ENCODE measurements at places on chromosomes 7 and 10.

- DNase-seq = no peak
Measured at GRCh38 chr10:117900280-117900679, 146.5 kb downstream of the RAB11FIP2 start.

DNA sequence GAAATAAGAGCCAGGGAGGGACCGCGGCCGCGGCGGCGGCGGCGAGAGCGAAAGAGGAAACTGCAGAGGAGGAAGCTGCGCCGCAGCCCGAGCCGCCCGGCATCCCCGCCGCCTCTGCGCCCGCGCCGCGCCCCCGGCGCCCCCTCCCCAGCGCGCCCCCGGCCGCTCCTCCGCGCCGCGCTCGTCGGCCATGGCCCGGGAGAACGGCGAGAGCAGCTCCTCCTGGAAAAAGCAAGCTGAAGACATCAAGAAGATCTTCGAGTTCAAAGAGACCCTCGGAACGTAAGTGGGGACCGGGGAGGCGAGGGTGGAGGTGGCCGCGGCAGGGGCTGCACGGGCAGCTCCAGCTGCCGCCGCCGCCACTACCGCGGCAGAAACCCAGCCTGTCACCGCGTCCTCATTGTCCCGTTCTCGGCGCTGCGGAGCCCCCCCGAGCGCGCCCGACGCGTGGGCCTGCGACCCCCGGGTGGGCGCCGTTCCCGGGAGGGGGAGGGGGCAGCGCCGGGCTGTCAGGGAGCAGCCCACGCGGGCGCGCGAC is 351 bp downstream of the CAMK1D start:
- no peak for DNase-seq

- no peak for DNase-seq
Measured at GRCh38 chr7:41187322-41187721, 515.6 kb downstream of the INHBA start.

- DNase-seq = no peak
Measured at GRCh38 chr10:99325281-99325680, 3.9 kb upstream of the CNNM1 start.

GRCh38 chr7:130490888-130491804 is 739 bp upstream of the MEST start:
- peak; percentile 40 for DNase-seq

DNA sequence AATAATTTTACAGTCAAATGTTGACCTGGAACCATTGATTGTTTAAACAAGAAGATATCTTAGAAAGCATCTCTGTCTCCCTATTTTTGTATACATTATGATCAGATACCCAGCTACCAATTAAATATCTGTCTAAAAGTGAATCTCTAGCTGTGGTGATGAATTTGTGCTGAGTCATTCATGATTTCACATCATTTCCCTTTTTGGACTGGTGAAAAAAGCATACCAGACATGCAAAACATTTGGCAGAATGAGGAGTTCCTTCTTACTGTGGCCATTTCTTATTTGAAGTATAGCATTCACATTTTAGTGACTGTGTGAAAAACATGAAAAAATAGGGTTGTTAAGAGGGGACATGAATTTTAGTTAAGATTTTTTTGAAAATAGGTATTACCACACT is 98.0 kb upstream of the GATA3 start:
- peak; percentile 90 for DNase-seq

DNA sequence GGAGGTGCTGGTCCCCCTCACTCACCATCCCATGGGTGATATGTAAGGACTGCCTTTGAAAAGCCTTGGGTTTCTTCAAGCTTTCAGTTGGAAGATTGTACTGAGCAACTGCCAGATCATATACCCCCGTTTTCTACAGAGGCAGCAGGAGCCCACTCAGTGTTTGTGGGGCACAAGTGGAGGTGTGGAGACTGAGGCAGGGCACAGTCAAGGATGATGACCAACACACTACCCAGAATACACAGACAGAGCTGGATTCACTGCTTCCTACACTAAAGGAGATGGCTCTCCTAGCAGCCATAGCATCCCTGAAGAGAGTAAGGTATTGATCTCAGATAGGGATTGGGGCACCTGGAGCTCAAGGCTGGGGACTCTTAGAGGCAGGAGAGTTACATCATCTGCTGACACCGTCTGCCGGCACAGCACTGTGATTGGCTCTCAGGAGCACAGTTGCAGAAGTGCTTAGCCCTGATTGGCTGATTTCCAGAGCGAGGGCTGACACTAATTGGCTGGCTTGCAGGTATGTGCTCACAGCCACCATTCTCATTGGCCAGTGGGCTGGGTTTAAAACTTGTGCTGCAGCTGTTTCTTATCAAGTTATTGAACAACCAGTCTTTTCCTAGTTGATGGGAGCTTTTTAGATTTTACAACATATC is 77.9 kb upstream of the PFKP start:
- DNase-seq = no peak

GRCh38 chr10:102196893-102197292 is 29.2 kb upstream of the ELOVL3 start:
- no peak for DNase-seq

GRCh38 chr10:74078037-74078436 is 72.6 kb downstream of the AP3M1 start:
- peak; percentile 87 for DNase-seq

GRCh38 chr7:83791737-83792136 is 142.8 kb upstream of the SEMA3E start:
- no peak for DNase-seq

GRCh38 chr7:133591704-133592340 is 338.9 kb downstream of the EXOC4 start:
- DNase-seq = no peak

- peak; percentile 75 for DNase-seq
Measured at GRCh38 chr7:115662120-115662519, 368.4 kb downstream of the TFEC start.

DNA sequence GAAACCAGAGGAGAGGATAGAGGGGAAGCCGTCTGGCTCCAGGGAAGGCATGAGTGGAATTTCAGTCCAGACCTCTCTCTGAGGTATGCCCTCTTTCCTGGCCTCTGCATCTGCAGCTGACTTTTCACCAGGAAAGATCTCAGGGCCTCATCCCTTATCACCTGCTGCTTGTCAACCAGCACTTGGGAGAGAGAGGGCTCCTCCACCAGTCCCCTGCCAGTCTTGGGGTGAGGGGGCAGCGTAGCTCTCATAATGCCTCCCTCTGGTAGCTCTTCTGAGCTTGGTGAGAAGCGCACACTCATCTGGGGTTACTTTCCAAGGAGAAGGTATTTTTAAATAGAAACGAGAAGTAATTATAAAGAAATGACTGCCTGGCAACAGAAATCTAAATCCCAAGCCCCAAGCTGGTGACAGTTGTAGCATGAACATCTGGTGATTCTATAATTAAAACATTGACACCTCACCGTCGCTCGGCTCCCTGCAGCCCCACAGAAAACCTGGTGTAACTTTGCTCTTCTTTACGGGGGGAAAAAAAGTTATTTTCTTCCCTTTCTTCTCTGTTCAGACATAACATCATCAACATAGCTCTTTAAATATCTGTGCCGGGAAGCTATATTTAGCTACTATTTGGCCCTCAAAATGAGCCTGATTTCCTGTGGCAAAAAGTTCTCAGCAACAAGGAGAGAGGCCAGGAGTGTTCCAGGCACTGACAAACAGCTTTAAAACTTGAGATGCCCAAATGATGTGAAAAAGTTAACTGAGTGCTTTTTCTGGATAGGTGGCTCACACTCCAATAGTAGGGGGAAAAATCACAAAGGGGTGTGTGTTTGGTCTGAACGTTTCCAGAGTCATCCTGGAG is 26.9 kb downstream of the HIP1 start:
- DNase-seq = peak; percentile 74

DNA sequence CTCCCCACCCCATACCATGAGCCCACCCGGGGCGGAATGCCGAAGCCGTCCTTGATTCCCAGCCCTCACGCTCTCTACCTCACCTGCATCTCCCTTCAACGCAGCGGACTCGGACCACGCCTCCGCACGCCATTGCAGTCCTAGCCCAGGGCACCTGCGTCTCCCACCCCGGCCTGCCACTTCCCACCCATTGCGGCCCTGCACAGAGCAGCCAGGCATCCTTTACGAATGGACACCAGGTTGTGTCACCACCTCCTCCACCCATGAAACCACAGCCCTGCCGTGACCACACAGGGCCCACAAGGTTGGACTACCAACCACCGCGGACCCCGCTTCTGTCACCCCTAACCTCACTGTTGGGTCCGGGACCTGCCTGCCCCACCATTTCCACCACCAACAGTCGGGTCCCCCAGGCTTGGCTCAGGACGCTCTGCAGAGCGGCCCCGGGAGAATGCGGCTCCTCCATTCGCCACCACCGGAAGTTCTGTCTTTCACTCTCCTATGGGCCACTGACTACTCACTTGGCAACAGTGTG is 232.5 kb downstream of the MAD1L1 start:
- DNase-seq = no peak

DNA sequence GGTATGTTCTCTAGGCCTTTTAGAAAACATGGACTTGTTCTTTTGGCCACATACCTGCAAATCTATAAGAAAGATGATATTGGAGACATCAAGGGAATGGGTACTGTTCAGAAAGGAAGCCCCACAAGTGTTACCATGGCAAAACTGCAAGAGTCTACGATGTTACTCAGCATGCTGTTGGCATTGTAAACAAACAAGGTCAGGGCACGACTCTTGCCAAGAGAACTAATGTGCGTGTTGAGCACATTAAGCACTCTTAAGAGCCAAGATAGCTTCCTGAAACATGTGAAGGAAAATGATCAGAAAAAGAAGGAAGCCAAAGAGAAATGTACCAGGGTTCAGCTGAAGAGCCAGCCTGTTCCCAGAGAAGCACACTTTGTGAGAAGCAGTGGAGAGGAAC is 37.1 kb downstream of the SDK1 start:
- no peak for DNase-seq

DNA sequence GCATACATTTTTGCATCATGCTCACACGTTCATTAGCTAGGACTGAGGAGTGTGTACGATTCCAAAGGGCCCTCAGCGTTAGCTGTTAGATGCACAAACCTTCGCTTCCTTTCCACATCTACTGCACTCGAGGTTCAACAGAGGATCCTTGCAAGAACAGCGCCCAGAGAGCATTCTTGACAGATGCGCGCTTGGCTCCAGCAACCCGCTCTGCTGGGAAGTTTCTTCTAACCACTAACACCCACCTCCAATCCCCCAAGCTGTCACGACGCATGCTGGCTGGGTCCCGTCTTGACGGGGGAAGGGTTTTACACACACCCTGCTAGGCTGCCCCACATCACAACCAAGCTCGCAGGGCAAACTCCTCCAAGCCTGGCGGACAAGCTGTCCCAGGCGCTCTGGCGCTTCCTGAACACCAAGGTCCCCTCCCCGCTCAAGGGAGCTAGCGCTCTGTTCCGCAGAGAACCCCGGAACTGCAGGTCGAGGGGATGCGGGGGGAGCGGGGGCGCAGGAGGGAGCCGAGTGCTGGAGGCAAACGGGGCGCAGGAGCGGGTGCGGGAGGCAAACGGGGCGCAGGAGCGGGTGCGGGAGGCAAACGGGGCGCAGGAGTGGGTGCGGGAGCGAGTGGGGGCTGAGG is 653 bp upstream of the ADRB1 start:
- DNase-seq = peak; percentile 21

DNA sequence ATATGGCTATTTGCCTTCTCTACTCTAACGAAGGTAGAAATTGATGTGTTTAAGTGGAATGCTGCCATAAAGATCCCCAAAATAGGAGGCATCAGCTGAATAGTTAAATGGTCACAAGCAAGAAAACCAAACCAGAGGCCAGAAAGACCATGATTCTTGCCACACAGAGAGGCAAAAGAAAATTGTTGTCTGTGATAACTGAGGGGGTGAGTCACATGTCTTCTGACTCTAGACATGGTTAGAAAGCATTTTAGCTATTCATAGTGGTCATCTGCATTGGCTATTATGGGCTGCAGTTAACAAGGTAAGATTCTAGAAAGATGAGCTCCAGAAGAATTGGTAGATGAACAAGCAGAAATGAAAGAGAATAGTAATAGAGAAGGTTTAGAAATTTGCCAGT is 361.4 kb upstream of the NPSR1 start:
- DNase-seq = peak; percentile 67

GRCh38 chr7:43443381-43443780 is 139.5 kb upstream of the STK17A start:
- no peak for DNase-seq

- no peak for DNase-seq
Measured at GRCh38 chr10:30897547-30897946, 134.1 kb downstream of the ZNF438 start.

DNA sequence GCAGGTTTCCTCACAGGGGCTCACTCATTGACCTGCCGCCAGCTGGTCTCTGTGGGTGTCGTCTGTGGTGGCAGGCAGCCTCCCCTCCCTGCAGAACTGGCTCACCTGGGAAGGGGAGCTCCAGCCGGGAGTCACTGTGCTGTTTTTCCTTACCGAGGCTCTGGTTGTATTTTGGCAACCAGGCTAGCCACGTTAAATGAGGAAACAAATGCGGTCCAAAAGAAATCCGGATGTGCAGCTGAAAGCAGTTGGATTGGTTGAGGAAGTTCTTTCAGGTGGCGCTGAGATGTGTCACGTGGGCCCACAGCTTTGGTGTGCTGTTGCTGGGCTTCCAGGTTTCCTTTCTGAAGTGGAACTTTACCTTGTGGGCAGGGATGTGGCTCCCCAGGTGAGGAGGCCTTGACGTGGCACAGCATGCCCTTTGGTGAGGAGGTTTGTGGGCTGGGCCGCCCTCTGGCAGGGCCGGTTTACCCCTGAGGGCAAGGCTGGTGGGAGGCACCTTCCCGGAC is 14.2 kb downstream of the MTURN start:
- DNase-seq = no peak

- DNase-seq = peak; percentile 29
Measured at GRCh38 chr10:3624367-3624766, 160.6 kb downstream of the KLF6 start.

GRCh38 chr10:44391981-44392380 is 7.1 kb upstream of the CXCL12 start:
- DNase-seq = no peak

DNA sequence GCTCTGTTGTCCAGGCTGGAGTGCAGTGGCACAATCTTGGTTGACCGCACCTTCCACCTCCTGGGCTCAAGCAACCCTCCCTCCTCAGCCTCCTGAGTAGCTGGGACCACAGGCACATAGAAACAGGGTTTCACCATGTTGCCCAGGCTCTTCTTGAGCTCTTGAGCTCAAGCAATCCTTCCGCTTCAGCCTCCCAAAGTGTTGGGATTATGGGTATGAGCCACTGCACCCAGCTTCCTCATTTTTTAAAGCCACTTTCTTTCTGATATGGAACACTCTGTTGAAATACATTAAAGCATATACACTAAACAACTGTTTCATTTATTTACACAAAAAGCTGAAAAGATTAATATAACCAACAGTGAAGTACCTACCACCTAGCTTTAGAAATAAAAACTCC is 117.2 kb downstream of the CLEC2L start:
- no peak for DNase-seq

DNA sequence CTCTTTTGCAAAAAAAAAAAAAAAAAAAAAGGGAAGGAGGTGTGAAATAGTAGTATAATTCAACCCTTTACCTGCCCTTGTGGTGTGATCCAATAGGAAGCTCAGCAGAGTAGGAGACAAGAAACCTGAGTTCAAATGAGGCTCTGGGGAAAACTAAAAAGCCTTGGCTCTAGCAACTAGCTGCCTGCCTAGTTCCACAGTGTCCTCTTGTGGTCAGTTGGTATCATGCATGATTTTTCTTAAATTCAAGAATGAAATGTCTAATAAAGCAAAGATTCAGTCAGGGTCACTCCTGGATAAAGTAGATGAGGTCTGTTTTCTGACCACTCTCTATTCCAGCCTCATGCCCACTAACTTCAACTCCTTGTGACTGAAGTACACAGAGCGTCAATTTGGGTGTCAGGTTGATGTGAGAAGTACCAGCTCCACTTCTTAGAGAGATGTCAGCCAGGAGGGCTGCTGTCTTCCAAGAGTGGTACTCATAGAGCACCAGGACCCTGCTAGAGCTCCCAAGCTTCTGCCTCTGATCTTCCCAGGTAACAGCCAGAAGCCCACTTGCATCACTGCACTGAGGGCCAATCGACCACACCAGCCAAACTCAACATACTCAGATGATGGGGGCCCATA is 10.5 kb downstream of the LSM5 start:
- DNase-seq = peak; percentile 37

Measured in fibroblast of skin of abdomen (primary cell).